Cardiac septum (tissue), 1 donor: ENCODE measurements at places on chromosomes 12 and 14. TPM values are rescaled to one million over a fixed set of nuclear protein-coding genes. Genes with fewer than 3 reads are reported as not detected.

The SH2B3 gene
- total RNA-seq = 33.7 TPM

- DNase-seq = no peak
Observed at GRCh38 chr12:59499774-59500173, 96.1 kb upstream of the SLC16A7 start.

DNA sequence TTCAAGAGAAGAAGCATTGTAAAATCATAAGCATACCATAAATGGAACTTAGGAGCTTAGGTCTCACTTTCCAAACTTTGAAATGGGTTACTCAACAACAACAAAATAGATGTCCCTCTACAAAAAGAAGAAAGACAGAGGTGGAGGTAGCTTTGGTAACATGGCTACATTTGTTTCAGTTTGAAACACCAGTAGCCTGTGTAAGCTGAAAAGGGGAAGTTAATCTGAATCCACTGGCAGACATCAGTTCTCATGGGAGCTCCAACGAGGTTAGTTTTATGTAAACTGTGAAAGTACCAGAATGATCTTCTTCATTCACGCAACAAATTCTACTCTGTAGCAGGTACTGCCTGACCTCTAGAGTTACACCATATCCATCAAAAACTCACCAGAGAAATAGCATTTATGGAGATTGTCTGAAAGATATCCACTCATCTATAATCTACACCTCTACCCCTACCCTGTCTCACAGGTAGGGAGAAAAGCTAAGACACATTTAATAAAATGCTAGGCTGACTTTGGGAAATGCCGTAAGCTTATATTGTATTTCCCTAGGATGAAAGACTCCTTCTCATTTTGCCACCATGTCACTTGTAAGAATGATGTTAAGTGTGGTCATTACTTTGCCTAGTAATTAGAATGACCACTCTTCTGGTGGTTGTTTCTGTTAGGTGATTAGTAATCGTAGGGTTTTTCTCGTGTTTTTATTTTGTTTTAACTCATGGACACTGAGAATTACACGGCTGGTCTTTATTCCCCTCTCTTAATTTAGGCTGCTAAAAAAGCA, 224.1 kb downstream of the ASCL1 start:
- DNase-seq = no peak

GRCh38 chr12:39277416-39277815, 165.5 kb downstream of the KIF21A start:
- DNase-seq = no peak

GRCh38 chr14:95330591-95331370, 11.1 kb upstream of the CLMN start:
- peak; percentile 53 for DNase-seq

The JPH4 gene
- total RNA-seq = 0.19 TPM

The CYP27B1 gene
- total RNA-seq = 0.24 TPM

The STXBP6 gene
- total RNA-seq = 13.9 TPM

DNA sequence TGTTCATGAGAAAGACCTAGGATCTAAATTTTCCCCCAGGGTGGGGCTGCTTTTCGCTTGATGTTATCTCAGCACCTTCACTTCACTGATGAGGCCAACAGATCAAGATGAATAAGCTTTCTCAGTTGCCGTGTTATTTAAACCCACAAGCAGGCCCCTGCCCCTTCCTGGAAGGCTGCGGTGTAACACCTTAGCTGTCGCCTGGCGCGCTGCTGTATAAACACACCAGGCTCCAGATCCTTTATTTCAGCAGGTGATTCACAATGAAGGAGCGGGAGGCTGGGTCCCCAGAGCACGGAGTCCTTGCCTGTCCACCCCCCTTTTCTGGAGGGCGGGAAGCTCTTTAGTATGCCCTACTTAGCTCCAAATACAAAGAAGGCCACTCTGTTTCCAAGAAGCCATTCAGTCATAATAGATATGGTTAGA, 515.4 kb downstream of the FUT8 start:
- no peak for DNase-seq
